ENCODE measurements at places on chromosomes 11 and 22. TPM values are rescaled to one million over a fixed set of nuclear protein-coding genes. Genes with fewer than 3 reads are reported as not detected.

Gene OR8A1
- total RNA-seq, result not detected

Gene NCR3LG1
- 11.8 TPM for total RNA-seq

Gene CATSPER1
- total RNA-seq, result not detected

Gene TSSK2
- not detected for total RNA-seq

Gene PTPN5
- total RNA-seq, result 24.6 TPM

Gene OR8G1
- not detected for total RNA-seq

Gene PRODH
- total RNA-seq, result 0.74 TPM

Gene CALCA
- total RNA-seq, result not detected

Gene CALCB
- not detected for total RNA-seq

Gene OAF
- 1.2 TPM for total RNA-seq

Gene MRGPRX4
- total RNA-seq, result not detected

Gene ARHGEF17
- 17.9 TPM for total RNA-seq

Gene VSIG2
- total RNA-seq, result 0.49 TPM

Gene OR5L2
- not detected for total RNA-seq

Gene SMC1B
- not detected for total RNA-seq

Gene KLHDC7B
- total RNA-seq, result not detected

Gene CCDC73
- under 0.01 TPM for total RNA-seq

Gene OR6M1
- not detected for total RNA-seq

Gene C22orf15
- 0.25 TPM for total RNA-seq

Gene OR56A1
- total RNA-seq, result 0.25 TPM

Data from temporal lobe (tissue), 4 donors.